ENCODE measurements at places on chromosomes 4 and X.

- no peaks in the 10 kb centered on the region for H3K4me1 ChIP-seq
- H3K27ac ChIP-seq, result no peak overlapping the region
- no peaks in the 10 kb centered on the region for H3K36me3 ChIP-seq
- no peak overlapping the region for H3K4me3 ChIP-seq
- H3K27me3 ChIP-seq, result no peaks in the 10 kb centered on the region
Observed at GRCh38 chr4:39648827-39649558, 10.3 kb upstream of the SMIM14 start.

DNA sequence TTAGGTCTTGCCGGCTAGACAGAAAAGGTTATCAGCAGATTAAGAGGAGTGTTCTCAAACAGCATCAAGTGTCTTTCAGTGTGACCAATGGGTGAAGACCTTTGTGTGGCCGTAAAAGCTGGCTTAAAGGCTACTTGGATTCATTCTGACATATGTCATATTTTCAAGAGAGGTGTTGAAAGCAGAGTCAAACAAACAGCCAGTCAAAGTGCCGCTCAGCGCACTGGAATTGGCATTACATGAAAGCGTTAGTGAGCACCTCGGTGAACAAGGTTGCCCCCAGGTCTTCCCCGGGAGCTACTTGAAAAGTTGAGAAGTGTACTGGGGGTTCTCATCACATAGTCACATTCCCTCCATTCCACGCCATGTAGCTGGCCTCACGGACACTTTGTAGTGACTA, 148.9 kb downstream of the SOX3 start:
- no peak overlapping the region for H3K4me3 ChIP-seq
- DNase-seq, result no peak
- H3K4me1 ChIP-seq, result no peaks in the 10 kb centered on the region
- H3K36me3 ChIP-seq, result no peaks in the 10 kb centered on the region
- no peaks in the 10 kb centered on the region for H3K27me3 ChIP-seq
- H3K27ac ChIP-seq, result no peak overlapping the region

- H3K4me1 ChIP-seq, result no peaks in the 10 kb centered on the region
- H3K27ac ChIP-seq, result no peak overlapping the region
Observed at GRCh38 chr4:185221491-185221890, 12.1 kb downstream of the SNX25 start.

- H3K27me3 ChIP-seq, result no peaks in the 10 kb centered on the region
- H3K4me3 ChIP-seq, result no peak overlapping the region
- DNase-seq, result no peak
- H3K27ac ChIP-seq, result no peak overlapping the region
Observed at GRCh38 chr4:187887906-187888305, 107.7 kb upstream of the ZFP42 start.

DNA sequence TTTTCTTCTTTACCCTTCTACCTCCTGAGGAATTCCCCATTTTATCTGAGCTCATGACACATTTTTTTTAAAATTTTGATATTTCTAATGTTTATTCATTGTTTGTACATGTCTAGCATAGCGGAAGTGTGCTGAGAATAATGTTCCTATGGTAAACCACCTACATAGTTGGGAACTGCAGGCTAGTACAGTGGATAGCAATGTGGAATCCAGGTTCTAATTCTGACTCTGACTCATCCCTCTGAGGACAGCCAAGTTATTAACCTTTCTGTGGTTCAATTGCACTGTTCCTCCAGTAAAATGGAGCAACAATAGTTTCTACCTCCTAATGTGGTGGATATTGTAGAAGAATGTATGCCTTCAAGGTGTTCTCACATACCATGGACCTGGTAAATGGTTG, 20.6 kb upstream of the APELA start:
- no peaks in the 10 kb centered on the region for H3K36me3 ChIP-seq
- H3K4me1 ChIP-seq, result no peaks in the 10 kb centered on the region
- no peak overlapping the region for H3K4me3 ChIP-seq
- no peaks in the 10 kb centered on the region for H3K27me3 ChIP-seq
- no peak overlapping the region for H3K27ac ChIP-seq
- DNase-seq, result no peak

- no peaks in the 10 kb centered on the region for H3K4me1 ChIP-seq
- no peak overlapping the region for H3K4me3 ChIP-seq
- H3K27me3 ChIP-seq, result no peaks in the 10 kb centered on the region
- H3K36me3 ChIP-seq, result no peaks in the 10 kb centered on the region
- H3K27ac ChIP-seq, result no peak overlapping the region
- DNase-seq, result no peak
Observed at GRCh38 chrX:105328773-105329172, 108.3 kb upstream of the TEX13A start.

GRCh38 chr4:80071604-80072227, 1.3 kb downstream of the ANTXR2 start:
- H3K36me3 ChIP-seq, result no peaks in the 10 kb centered on the region
- peak; percentile 43 for DNase-seq
- H3K4me3 ChIP-seq, result peak overlapping the region; percentile 88

DNA sequence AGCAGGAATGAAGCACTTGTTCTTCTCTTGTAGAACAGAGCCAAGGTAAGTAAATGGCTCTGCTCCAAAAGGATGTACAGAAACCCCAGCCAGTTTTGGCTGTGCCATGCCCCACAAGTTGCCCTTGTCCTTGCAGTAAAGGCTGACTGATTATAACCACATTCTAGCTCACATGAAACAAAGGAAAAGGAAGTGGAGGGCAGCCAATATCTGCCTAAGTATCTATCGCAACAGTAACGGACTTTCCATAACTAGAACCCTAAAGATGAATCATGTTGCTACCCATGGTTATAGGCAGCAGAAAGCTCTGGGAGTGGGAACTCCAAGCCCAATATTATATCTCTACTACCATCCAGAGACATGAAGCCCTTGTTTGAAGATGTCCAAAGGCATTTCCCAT, 95.7 kb downstream of the COMMD8 start:
- no peaks in the 10 kb centered on the region for H3K4me1 ChIP-seq
- no peaks in the 10 kb centered on the region for H3K36me3 ChIP-seq
- H3K27me3 ChIP-seq, result no peaks in the 10 kb centered on the region
- H3K4me3 ChIP-seq, result no peak overlapping the region
